ENCODE measurements at places on chromosomes 4 and X. TPM values are rescaled to one million over a fixed set of nuclear protein-coding genes. Genes with fewer than 3 reads are reported as not detected.

The TCEAL7 gene
- 5.0 TPM for total RNA-seq

The PAGE4 gene
- not detected for total RNA-seq

The COQ2 gene
- total RNA-seq: 27.8 TPM

The ARHGAP10 gene
- total RNA-seq: 32.2 TPM

The FGD1 gene
- total RNA-seq: 8.3 TPM

The STS gene
- 9.5 TPM for total RNA-seq

The SPANXC gene
- total RNA-seq: not detected

The FDCSP gene
- total RNA-seq: not detected

The RAI2 gene
- total RNA-seq: 0.80 TPM

The SOD3 gene
- not detected for total RNA-seq

The SSX2B gene
- not detected for total RNA-seq

The MAGEA9B gene
- not detected for total RNA-seq

The MMRN1 gene
- total RNA-seq: 1,074 TPM

The NAP1L5 gene
- 7.8 TPM for total RNA-seq

The SCD5 gene
- 55.7 TPM for total RNA-seq

The PABPC4L gene
- total RNA-seq: 0.65 TPM

The ASB5 gene
- not detected for total RNA-seq

The ADH7 gene
- not detected for total RNA-seq

The FAM236A gene
- total RNA-seq: not detected

The NPY2R gene
- total RNA-seq: not detected

The MCF2 gene
- not detected for total RNA-seq

The ARHGEF38 gene
- not detected for total RNA-seq

The UNC5C gene
- under 0.01 TPM for total RNA-seq

The RPS6KA6 gene
- 0.40 TPM for total RNA-seq

The CSAG1 gene
- total RNA-seq: not detected

The MND1 gene
- 5.2 TPM for total RNA-seq

The CT47B1 gene
- not detected for total RNA-seq

The MAP7D2 gene
- 0.14 TPM for total RNA-seq

The POLA1 gene
- 32.3 TPM for total RNA-seq

The SLC9B1 gene
- total RNA-seq: 0.22 TPM

The NLGN3 gene
- total RNA-seq: 0.13 TPM

The CPE gene
- 2.1 TPM for total RNA-seq

The TRAPPC2 gene
- total RNA-seq: 20.5 TPM

The ZFYVE28 gene
- total RNA-seq: 7.2 TPM

The FBXL5 gene
- 77.7 TPM for total RNA-seq

The CRLF2 gene
- total RNA-seq: not detected

The SSX4B gene
- not detected for total RNA-seq

The DGKK gene
- not detected for total RNA-seq

The H2BW2 gene
- not detected for total RNA-seq

The TMEM35A gene
- total RNA-seq: 5.3 TPM

The NPY1R gene
- total RNA-seq: 0.13 TPM

The GSX2 gene
- total RNA-seq: not detected

The HPRT1 gene
- 32.8 TPM for total RNA-seq

The FGF13 gene
- total RNA-seq: 0.27 TPM

The XAGE1A gene
- not detected for total RNA-seq

The NEUROG2 gene
- not detected for total RNA-seq

The VGLL1 gene
- not detected for total RNA-seq

The CXXC4 gene
- 0.36 TPM for total RNA-seq
